ENCODE measurements at places on chromosomes 4 and X.
A peak's percentile ranks its signal among the peaks of the same experiment; 100 is the strongest.

DNA sequence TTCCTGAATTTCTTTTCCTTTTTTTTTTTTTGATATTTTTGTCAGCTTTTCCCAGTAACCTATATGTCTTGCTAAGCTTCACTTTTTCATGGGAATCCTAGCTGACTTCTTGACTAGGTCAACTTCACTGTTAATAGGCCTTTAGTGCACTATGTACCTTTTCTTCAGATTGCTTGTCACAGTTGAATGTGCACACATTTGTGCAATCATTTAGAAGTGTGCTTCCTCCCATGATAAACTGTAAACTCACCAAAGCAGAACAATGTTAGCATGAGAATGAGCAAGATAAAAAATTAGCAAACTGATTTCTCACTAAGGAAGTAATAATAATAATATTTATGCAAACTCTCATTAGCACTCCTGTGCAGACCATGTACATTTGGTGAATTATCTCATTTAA lies 173.2 kb downstream of the PABPC4L start:
- no peak overlapping the region for H3K4me3 ChIP-seq
- no peak for DNase-seq
- no peaks in the 10 kb centered on the region for H3K27me3 ChIP-seq
- no peaks in the 10 kb centered on the region for H3K4me1 ChIP-seq

- no peaks in the 10 kb centered on the region for H3K27me3 ChIP-seq
- H3K36me3 ChIP-seq: no peaks in the 10 kb centered on the region
- DNase-seq: no peak
Observed at GRCh38 chr4:33914386-33914785, 2329.9 kb downstream of the ARAP2 start.

DNA sequence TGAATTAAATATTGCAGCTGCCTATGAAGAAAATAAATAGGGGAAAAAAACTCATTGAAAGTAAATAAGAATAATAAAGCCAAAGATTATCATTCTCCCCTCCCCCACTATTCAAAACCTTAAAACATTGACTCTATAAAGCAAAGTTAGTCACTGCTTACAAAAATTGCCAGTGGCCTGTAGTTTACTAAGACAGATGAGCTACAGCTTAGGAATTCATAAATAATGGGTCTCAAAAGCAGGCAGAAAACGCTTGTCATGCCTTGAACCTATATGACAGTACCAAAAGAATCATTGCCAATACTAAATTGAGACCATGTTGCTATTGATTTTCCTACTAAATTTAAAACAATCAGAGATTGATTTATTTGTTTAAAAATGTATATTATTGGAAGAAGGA lies 78.9 kb downstream of the SLC10A7 start:
- peaks cover 10% of the 10 kb centered on the region for H3K4me1 ChIP-seq
- peaks cover 15% of the 10 kb centered on the region for H3K36me3 ChIP-seq
- no peak overlapping the region for H3K27ac ChIP-seq
- DNase-seq: no peak

- H3K36me3 ChIP-seq: no peaks in the 10 kb centered on the region
- DNase-seq: no peak
- H3K27ac ChIP-seq: no peak overlapping the region
- H3K27me3 ChIP-seq: peaks cover 2% of the 10 kb centered on the region
Observed at GRCh38 chrX:132094164-132094563, 33.7 kb downstream of the FRMD7 start.

- H3K36me3 ChIP-seq: no peaks in the 10 kb centered on the region
- H3K27ac ChIP-seq: peak overlapping the region; percentile 95
- H3K27me3 ChIP-seq: no peaks in the 10 kb centered on the region
- H3K4me3 ChIP-seq: no peak overlapping the region
- H3K4me1 ChIP-seq: peaks cover 33% of the 10 kb centered on the region
Observed at GRCh38 chrX:41384051-41384705, 50.2 kb downstream of the DDX3X start.

- no peaks in the 10 kb centered on the region for H3K36me3 ChIP-seq
- no peaks in the 10 kb centered on the region for H3K27me3 ChIP-seq
- H3K4me1 ChIP-seq: no peaks in the 10 kb centered on the region
- DNase-seq: no peak
- no peak overlapping the region for H3K27ac ChIP-seq
Observed at GRCh38 chr4:89123451-89123851, 12.1 kb downstream of the TIGD2 start.

- no peak overlapping the region for H3K27ac ChIP-seq
- DNase-seq: no peak
- H3K4me3 ChIP-seq: no peak overlapping the region
- no peaks in the 10 kb centered on the region for H3K4me1 ChIP-seq
Observed at GRCh38 chr4:39256436-39256835, 74.1 kb downstream of the WDR19 start.

- H3K27ac ChIP-seq: peak overlapping the region; percentile 90
- DNase-seq: peak; percentile 76
- no peaks in the 10 kb centered on the region for H3K27me3 ChIP-seq
Observed at GRCh38 chr4:70704215-70704930, 16.0 kb downstream of the UTP3 start.

- no peaks in the 10 kb centered on the region for H3K27me3 ChIP-seq
- H3K27ac ChIP-seq: no peak overlapping the region
- H3K36me3 ChIP-seq: no peaks in the 10 kb centered on the region
- no peak overlapping the region for H3K4me3 ChIP-seq
Observed at GRCh38 chr4:147015491-147015890, 69.8 kb upstream of the TTC29 start.

DNA sequence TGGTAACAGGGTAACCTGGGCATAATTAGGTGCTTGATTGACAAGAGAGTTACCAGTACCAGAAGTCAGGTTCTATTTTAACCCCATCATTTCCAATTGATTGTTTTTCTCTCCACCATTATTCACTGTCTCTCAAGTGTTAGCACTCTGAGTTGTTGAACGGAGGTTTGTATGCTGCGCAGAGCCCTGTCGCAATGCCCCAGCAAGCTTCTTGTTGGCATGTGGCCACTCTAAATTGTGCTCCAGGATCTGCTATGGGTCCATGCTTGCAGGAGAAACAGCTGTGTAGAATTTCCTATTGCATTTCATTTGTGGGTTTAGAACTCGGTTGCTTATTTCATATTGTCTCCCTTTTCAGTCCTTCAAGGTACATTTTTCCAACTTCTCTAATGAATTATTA lies 98.2 kb downstream of the KLHL8 start:
- H3K36me3 ChIP-seq: peaks cover 42% of the 10 kb centered on the region
- no peak overlapping the region for H3K4me3 ChIP-seq
- H3K27me3 ChIP-seq: no peaks in the 10 kb centered on the region
- no peak overlapping the region for H3K27ac ChIP-seq

GRCh38 chrX:48574270-48575266 lies at the start of gene RBM3:
Gene RBM3 (plus strand): TSS chrX:48574484. CDS start chrX:48575181, 697 bp downstream.
- peaks cover 25% of the 10 kb centered on the region for H3K4me1 ChIP-seq
- H3K4me3 ChIP-seq: peak within 1 kb of the TSS; percentile 99

DNA sequence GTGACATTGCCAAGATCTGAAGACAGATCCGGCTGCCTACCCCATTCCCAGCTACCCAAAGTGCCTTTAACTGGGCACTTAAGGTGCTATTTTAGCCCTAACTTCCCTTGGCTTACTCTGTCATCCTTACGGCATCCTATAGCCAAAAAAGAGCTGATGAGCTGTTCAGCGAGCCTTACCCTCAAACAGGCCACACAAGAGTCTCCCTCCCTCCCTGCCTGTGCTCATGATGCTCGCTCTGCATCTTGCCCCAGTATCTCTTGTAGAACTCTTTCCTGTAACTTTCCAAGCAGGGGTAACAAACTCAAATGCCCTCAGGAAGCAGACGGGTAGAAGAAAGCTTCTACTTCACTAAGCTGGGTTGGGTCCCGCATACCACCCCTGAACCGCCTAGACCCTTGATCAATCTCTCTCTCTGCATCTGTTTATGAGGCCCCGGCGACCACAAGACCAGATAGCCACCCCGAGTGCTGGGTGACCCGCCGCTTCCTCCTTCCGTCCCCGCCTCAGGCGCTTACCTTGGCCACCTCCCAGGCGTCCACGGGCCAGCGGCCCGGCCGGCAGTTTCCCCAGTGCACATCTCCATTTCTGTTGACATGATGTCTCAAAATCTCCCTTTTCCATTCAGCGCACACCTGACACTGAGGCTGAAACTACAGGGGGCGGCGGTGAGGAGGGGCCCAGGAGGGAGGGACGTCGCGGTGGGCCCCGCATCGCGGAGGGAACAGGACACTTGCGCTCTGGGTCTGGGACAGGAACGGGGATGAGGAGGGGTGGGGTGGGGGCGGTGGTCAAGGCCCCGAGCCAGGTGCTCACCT lies 663 bp downstream of the CXorf38 start:
- peak overlapping the region; percentile 95 for H3K27ac ChIP-seq
- H3K4me1 ChIP-seq: peaks cover 30% of the 10 kb centered on the region
- peak; percentile 48 for DNase-seq
- peak overlapping the region; percentile 97 for H3K4me3 ChIP-seq

DNA sequence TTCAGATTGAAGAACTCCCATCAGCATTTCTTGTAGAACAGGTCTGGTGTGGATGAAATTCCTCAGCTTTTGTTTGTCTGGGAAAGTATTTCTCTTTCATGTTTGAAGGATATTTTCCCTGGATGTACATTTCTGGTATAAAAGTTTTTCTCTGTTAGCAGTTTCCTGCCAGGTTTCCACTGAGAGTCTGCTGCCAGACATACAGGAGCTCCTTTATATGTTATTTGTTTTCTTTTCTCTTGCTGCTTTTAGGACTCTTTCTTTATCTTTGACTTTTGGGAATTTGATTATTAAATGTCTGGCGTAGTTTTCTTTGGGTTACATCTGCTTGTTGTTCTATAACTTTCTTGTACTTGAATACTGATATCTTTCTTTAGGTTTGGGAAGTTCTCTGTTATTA lies 486.5 kb downstream of the ARAP2 start:
- no peaks in the 10 kb centered on the region for H3K4me1 ChIP-seq
- no peaks in the 10 kb centered on the region for H3K36me3 ChIP-seq
- H3K4me3 ChIP-seq: no peak overlapping the region
- H3K27ac ChIP-seq: no peak overlapping the region
- no peak for DNase-seq

- peaks cover 5% of the 10 kb centered on the region for H3K27me3 ChIP-seq
- H3K4me3 ChIP-seq: no peak overlapping the region
- no peaks in the 10 kb centered on the region for H3K4me1 ChIP-seq
- no peaks in the 10 kb centered on the region for H3K36me3 ChIP-seq
- DNase-seq: peak; percentile 76
Observed at GRCh38 chrX:135596495-135596894, 76.0 kb downstream of the INTS6L start.

- peaks cover 11% of the 10 kb centered on the region for H3K27me3 ChIP-seq
- no peak overlapping the region for H3K4me3 ChIP-seq
- no peak for DNase-seq
- H3K27ac ChIP-seq: no peak overlapping the region
- no peaks in the 10 kb centered on the region for H3K36me3 ChIP-seq
- H3K4me1 ChIP-seq: no peaks in the 10 kb centered on the region
Observed at GRCh38 chrX:118751950-118752783, 24.8 kb downstream of the IL13RA1 start.

- no peaks in the 10 kb centered on the region for H3K4me1 ChIP-seq
- no peak overlapping the region for H3K27ac ChIP-seq
- H3K27me3 ChIP-seq: peaks cover 30% of the 10 kb centered on the region
- H3K4me3 ChIP-seq: no peak overlapping the region
- DNase-seq: no peak
Observed at GRCh38 chr4:4888695-4889094, 29.2 kb downstream of the MSX1 start.

DNA sequence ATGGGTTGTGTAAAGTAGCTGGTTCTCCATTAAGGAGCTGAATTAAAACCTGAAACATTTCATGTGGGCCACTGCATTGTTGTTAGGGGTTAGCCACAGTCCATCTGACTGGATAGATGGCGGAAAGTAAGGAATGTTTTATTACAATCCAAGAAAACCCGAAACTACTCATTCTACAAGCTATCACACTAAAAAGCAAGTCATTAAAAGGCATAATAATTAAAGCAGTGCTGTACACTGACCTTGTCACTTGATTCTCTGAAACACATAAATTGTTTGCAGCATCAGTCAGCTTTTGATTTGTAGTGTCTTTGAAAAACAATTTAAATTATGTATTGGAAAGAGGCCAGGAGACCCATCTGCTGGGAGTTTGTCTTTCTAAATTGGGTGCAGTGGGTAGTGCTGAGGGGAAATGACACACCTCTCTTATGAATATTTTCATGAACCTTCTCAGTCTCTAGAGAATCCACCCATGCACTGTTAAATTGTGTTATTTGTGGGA lies 75.7 kb upstream of the ANK2 start:
- H3K4me3 ChIP-seq: no peak overlapping the region
- H3K36me3 ChIP-seq: no peaks in the 10 kb centered on the region
- H3K27ac ChIP-seq: no peak overlapping the region
- H3K27me3 ChIP-seq: peaks cover 2% of the 10 kb centered on the region

DNA sequence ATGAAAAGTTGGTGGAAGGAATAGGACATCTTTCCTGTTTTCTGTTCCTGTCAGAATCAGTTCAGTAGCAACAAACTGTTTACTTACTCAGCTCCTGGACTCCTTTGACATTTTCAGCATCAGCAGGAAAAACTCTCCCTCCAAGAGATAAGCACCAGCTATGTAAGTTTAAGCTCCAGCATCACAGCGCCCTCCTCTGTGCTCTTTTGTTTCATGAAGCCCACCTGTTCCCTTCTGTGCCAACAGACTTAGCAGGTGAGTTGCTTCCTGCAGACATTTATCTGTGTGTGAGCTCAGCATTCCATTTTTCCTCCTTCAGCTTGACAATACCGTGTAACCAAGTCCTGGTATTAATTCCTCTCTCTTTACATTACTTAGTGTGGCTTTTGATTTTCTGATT lies 644.1 kb upstream of the AGA start:
- no peak overlapping the region for H3K27ac ChIP-seq
- no peaks in the 10 kb centered on the region for H3K36me3 ChIP-seq
- no peaks in the 10 kb centered on the region for H3K27me3 ChIP-seq
- H3K4me3 ChIP-seq: no peak overlapping the region

DNA sequence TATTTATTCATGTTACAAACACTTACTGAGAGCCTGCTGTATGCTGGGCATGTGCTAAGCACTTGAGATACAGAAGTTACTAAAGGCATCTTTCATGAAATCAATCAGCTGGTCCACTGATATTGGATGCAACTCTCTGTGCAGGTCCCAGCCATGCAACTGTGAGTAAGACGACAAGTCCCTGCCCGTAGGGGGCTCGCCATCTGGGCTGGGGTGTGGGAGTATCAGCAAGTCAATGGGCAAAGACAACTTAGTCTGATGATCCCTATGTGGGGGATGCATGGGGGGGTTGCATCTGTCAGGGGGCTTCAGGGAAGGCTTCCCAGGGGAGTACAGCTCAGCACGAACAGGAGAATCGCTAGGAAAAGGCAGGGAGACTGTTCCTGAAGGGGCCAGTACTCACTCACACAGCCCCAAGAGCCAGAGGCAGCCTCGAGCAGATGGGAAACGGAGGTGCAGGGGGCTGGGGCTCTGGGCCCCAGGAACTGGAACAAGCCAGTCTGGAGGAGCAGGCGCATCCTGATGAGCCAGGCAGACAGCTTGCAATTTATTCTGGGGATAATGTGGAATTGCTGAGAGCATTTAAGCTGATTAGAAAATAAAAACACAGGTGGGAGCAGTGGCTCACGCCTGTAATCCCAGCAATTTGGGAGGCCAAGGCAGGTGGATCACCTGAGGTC lies 40.2 kb downstream of the CRMP1 start:
- peaks cover 15% of the 10 kb centered on the region for H3K27me3 ChIP-seq
- H3K4me1 ChIP-seq: no peaks in the 10 kb centered on the region
- H3K4me3 ChIP-seq: no peak overlapping the region

- no peaks in the 10 kb centered on the region for H3K4me1 ChIP-seq
- no peaks in the 10 kb centered on the region for H3K27me3 ChIP-seq
- H3K27ac ChIP-seq: no peak overlapping the region
- DNase-seq: no peak
Observed at GRCh38 chr4:111064342-111064993, 441.6 kb upstream of the PITX2 start.
